ENCODE measurements at places on chromosomes 13 and 19. TPM values are rescaled to one million over a fixed set of nuclear protein-coding genes. Genes with fewer than 3 reads are reported as not detected.

DNA sequence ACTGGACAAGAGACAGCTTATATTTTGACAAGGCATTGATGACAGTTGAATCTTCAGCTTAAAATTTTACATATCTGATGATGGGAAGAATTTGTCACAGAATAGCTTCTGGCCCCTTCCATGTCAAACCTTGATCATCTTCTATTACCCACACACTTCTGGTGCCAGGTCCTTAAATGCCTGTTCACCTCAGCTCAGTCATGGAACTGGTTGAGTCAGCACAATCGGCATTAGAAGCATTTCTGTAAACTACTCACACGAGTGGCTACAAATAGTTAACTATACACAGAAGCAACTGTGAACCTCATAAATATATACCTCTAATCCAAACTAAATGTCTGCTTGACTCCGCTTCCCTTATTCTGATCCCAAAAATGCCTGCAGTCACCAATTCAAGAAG is 161.2 kb downstream of the FOXO1 start:
- no peak for DNase-seq

DNA sequence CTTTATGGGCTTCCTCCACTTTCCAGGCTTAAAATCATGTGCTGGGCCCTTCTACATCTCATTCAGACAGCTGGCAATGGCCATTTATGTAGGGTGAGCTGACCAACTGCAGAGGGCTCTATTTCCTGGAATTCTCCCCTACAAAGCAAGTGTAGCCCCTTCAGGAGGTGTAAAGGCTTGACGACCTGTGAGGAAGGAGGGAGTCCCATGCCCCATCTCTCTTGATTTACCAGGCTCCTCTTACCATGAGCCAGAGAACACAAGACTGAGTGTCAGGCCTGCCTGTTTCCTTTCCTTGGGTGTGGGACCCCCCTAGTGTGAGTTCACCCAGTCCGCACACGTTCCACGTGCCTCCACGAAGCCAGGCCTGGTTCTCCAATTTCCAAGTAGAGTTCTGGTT is 16.6 kb downstream of the ZNF536 start:
- DNase-seq = no peak

GRCh38 chr13:76937281-76937820 is 11.0 kb upstream of the ACOD1 start:
- DNase-seq = no peak

- no peak for DNase-seq
Measured at GRCh38 chr13:75787249-75787928, 151.3 kb downstream of the LMO7 start.

DNA sequence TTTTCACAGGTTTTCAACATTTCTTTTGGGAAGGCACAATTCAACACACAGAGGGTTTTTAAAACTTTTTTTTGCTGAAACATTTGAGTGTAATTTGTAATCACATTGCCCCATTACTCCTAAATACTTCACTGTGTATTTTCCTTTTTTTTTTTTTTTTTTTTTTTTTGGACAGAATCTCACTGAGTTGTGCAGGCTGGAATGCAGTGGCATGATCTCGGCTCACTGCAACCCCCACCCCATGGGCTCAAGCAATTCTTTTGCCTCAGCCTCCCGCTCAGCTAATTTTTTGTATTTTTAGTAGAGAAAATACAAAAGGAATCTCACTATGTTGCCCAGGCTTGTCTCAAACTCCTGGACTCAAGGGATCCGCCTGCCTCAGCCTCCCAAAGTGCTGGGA is 14.8 kb upstream of the DNAJC15 start:
- DNase-seq = no peak

DNA sequence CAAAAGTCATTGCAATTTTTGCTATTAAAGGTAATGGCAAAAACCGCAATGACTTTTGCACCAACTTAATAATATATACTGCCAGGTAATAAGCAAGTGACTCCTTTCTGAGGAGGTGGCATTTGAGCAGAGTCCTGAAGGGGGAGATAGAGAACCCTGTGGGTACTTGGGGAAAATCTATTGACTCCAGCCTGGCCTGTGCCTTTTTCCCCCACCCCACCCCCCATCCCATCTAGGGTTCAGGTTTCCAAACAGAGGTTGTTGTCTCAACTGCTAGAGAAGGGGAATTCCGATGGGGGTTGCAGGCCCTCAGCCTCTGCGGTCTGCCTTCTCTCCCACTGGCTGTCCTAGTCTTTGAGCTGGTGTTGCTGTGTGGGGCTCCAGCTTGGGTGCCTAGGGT is 11.5 kb downstream of the S1PR2 start:
- no peak for DNase-seq

DNA sequence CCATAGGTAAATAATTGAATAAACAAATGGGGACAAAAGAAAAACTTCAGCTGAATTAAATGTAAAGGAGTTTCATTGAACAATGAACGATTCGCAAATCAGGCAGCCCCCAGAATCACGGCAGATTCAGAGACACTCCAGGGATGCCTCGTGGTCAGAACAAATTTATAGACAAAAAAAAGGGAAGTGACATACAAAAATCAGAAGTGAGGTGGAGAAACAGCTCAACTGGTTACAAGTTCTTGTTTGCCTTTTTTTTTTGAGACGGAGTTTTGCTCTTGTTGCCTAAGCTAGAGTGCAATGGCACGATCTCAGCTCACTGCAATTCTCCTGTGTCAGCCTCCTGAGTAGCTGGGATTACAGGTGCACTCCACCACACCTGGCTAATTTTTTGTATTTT is 5.7 kb downstream of the ZNF566 start:
- DNase-seq = no peak

DNA sequence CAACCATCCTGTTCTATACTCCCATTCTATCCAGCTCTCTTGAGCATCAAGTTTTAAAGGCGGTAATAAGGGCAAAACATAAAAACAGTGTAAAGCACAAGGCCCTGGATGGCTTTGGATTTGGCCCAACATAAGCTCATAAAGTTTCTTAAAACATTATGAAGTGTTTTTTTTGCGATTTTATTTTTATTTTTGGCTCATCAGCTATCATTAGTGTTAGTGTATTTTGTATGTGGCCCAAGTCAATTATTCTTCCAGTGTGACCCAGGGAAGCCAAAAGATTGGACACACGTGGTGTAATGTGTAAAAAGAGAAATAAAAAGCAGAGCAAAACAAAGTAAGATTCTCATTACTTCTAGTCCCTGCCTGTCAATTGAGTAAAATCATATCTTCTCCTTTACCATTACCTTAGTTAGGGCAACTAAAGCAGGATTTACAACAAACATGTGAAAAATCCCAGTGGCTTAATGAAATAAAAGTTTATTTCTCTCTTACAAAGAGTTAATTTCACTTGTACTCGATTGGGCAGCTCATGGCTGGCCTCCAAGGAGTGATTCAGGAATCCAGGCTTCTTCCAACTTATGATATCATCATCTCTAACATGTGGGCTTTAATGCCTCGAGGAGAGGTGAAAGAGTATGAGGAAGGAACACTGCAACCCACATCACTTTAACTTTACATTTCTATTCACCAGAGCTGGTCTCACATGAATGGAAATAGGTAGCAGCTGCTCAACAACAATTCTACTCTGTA is 725.2 kb upstream of the SLITRK1 start:
- DNase-seq = no peak

DNA sequence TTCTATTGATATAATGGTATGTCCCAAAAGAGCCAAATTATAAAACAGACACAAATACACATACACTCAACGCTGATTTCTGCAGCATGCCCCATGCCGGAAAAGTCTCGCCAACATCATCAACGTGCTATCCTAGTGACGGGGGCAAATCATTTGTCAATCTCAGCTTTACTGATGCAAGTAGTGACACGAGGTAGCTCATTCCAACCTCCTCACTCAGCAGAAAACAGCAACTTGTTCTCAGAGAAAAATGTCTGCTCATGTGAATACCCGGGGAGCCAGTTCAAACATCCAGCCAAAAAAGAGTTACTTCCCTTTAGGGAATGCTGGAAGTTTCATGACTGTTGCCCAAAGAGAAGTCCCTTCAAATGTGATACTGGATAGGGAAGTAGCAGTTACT is 46.3 kb downstream of the SOX21 start:
- DNase-seq = no peak

- no peak for DNase-seq
Measured at GRCh38 chr19:16461630-16462051, 10.1 kb downstream of the EPS15L1 start.

- DNase-seq = peak; percentile 60
Measured at GRCh38 chr13:41054212-41054877, 7.0 kb upstream of the WBP4 start.

- no peak for DNase-seq
Measured at GRCh38 chr19:15123900-15124299, 16.7 kb downstream of the SYDE1 start.

GRCh38 chr13:30831515-30831914 is 74.6 kb upstream of the MEDAG start:
- no peak for DNase-seq

- DNase-seq = no peak
Measured at GRCh38 chr13:99610702-99611289, 109.5 kb downstream of the TM9SF2 start.

GRCh38 chr13:110444226-110444653 is 117.3 kb downstream of the RAB20 start:
- peak; percentile 51 for DNase-seq

The FUT1 gene
- 1.6 TPM for total RNA-seq

The STOML3 gene
- not detected for total RNA-seq

All from NCI-H460 (cell line).